ENCODE measurements at places on chromosomes 11 and 22. TPM values are rescaled to one million over a fixed set of nuclear protein-coding genes. Genes with fewer than 3 reads are reported as not detected.

GRCh38 chr22:22711532-22711913 lies 67.1 kb downstream of the GGTLC2 start:
- no peak for DNase-seq

- DNase-seq = no peak
These were observed 5.9 kb downstream of the TREH start for GRCh38 chr11:118673361-118674081.

GRCh38 chr11:128643661-128644317 lies 50.1 kb upstream of the FLI1 start:
- no peak for DNase-seq

SLC25A17 gene
- 17.8 TPM for total RNA-seq

- no peak for DNase-seq
These were observed 15.6 kb upstream of the WDR74 start for GRCh38 chr11:62854825-62855570.

DNA sequence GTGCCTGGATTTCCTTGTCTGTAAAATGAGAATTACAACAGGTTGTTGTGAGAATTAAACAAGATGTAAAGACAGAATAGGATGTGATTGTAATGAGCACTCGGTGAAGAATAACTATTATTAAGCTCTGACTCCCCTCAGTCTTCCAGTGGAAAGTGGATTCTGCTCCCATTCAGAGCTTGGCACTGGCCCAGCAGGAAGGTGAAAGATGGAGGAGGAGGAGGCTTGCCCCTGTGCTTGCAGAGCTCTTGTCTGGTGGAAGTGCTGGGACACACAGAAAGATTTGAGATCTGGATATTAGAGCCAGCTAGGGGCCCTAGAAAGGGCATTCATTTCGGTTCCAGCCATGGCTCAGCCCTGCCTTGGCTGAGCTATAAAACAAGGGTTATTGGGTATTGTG lies 28.2 kb downstream of the PHLDB1 start:
- DNase-seq = no peak

- DNase-seq = no peak
These were observed 116.5 kb downstream of the AASDHPPT start for GRCh38 chr11:106193956-106194355.

DNA sequence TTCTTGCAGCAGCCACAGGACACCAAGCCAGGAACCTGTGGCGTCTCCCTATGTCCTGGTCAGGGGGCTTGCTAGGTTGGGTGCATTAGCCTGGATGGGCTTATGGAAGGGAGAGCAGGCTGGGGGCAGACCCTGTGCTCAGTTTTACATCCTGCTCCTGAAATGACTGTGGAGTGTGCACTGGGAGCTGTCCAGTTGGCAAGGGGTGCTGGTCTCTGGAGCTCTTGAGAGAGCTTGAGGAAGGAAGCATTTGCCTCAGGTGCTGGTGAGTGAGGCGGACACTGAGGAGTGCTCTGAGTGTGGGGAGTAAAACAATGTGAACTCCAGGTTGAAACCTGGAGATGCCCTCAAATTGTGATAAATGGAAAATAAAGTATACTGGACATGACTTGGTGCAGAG lies 3.4 kb downstream of the SCGB1D4 start:
- no peak for DNase-seq

GRCh38 chr11:65378208-65378927 lies 4.1 kb downstream of the SLC25A45 start:
- no peak for DNase-seq

- no peak for DNase-seq
These were observed 80.4 kb downstream of the ATXN10 start for GRCh38 chr22:45752036-45752435.

- no peak for DNase-seq
These were observed 18.3 kb upstream of the PKNOX2 start for GRCh38 chr11:125146232-125146631.

SPDYC gene
- total RNA-seq = not detected

CASP5 gene
- total RNA-seq = not detected

OR52N2 gene
- total RNA-seq = not detected

GRCh38 chr11:100895449-100895848 lies 208.4 kb downstream of the ARHGAP42 start:
- no peak for DNase-seq

DNA sequence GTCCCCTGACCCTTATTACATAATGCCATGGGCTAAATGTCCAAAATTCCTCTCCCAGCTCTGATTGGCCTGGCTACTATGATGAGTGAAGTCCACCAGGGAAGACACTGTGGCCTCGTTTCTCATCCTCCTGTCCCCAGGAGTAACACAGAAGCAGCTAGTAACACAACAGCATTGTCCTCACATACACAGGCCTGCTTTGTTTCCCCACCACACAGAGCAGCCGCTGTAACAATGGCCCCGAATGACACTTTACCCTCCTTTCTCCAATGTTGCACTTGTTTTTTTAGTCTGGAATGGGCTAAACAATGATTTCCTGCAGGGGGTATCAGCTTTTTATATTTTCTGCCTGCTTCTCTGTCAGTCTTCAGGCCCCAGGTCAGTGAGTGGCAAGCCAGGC lies at the start of gene PRR5L:
TSS of gene PRR5L (plus strand) at position 363 of the 400 bp plus-strand sequence. CDS start 104,834 bp downstream, outside the sequence.
- DNase-seq = no peak

- DNase-seq = no peak
These were observed 3.7 kb upstream of the SSH3 start for GRCh38 chr11:67299471-67300191.

All from omental fat pad (tissue), 4 donors.